ENCODE measurements at places on chromosomes 11 and 22. TPM values are rescaled to one million over a fixed set of nuclear protein-coding genes. Genes with fewer than 3 reads are reported as not detected.

KCNC1 gene
- total RNA-seq, result not detected

- H3K4me1 ChIP-seq, result peaks cover 13% of the 10 kb centered on the region
- no peaks in the 10 kb centered on the region for H3K36me3 ChIP-seq
- no peak overlapping the region for H3K4me3 ChIP-seq
- DNase-seq, result no peak
These were observed 14.7 kb upstream of the XBP1 start for GRCh38 chr22:28815111-28815510.

RAB39A gene
- 0.88 TPM for total RNA-seq

GRCh38 chr11:73171436-73172161, 29.5 kb upstream of the FCHSD2 start:
- H3K4me3 ChIP-seq, result no peak overlapping the region
- no peaks in the 10 kb centered on the region for H3K27me3 ChIP-seq
- peaks cover 23% of the 10 kb centered on the region for H3K4me1 ChIP-seq

DNA sequence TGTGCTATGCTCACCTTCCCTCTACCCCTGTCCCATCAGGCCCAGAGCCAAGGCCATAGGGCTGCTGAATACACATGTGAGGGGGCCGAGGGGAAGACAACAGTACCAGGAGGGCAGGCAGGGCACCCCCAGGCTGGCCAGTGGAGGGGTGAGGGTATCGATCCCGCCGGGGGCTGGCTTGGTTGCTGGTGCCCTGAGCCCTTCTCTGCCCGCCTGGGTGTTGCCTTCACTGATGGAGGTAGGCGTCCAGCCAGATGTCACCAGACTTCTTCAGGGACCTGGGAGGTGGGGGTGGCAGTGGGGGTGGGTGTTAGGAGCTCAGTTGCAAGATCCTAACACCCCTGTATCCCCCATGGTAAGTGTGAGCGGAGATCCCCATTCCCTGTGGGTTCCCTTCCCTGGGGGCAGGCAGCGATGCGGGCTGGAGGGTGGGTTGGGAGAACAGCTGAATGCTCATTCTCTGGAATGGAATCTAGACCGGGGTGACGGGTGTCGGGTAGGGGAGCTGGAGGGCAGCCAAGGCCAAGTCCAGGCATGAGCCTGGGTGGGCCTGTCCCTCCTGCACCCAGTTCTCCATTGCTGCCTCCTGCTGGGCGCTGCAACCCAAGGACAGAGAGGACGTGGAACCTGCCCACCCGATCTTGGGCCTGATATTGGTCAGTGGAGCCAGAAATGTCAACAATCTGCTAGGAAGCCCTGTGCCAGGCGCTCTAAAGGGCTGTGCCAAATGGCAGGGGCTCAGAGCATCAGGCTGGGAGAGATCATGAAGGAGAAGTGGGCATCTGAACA, 17.6 kb downstream of the FADS3 start:
- no peak for DNase-seq
- H3K4me3 ChIP-seq, result no peak overlapping the region
- no peaks in the 10 kb centered on the region for H3K36me3 ChIP-seq
- peaks cover 27% of the 10 kb centered on the region for H3K4me1 ChIP-seq
- no peak overlapping the region for H3K27ac ChIP-seq
- H3K27me3 ChIP-seq, result no peaks in the 10 kb centered on the region

DNA sequence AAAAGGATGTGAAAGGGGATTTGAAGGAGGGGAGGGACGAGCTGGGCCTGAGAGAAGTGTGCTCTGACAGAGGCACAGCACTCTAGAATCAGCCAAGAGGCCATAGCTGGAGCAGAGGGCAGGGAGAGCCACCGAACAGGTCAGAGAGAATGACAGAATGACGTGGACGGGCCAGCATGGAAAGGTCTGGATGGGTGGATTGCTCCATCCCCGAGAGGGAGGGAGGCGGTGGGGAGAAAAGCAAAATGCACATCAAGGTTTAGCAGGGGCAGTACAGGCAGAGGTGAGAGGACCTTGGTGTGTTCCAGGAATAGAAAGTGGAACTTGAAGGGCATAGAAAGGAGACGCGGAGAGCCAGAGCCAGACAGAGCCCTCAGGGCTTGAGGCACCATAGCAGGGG, 6.9 kb downstream of the PMM1 start:
- no peak overlapping the region for H3K4me3 ChIP-seq
- H3K27me3 ChIP-seq, result no peaks in the 10 kb centered on the region
- H3K4me1 ChIP-seq, result no peaks in the 10 kb centered on the region
- H3K36me3 ChIP-seq, result no peaks in the 10 kb centered on the region
- peak; percentile 29 for DNase-seq

DNA sequence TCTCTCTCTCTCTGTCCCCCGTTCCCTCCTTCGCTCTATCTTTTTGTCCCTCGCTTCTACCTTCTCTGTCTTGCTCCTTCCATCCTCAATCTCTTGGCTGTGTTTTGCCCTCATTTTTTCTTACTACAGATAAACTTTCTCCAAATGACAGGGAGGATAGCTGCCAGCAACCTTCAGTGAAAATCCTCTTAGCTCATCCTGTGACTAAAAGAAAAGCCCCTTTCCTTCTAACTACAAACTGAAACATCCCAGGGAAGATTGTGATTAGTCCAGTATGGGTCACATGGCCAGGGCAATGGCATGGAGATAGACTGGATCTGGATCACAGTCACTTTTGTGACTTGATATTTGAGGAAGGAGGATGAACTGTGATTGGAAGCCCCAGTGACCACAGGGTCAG, 10.4 kb downstream of the SPON1 start:
- no peak for DNase-seq
- H3K36me3 ChIP-seq, result no peaks in the 10 kb centered on the region
- peaks cover 12% of the 10 kb centered on the region for H3K4me1 ChIP-seq
- no peak overlapping the region for H3K4me3 ChIP-seq
- no peak overlapping the region for H3K27ac ChIP-seq

GRCh38 chr22:49886346-49887063, 31.7 kb downstream of the ALG12 start:
- H3K27ac ChIP-seq, result no peak overlapping the region
- no peaks in the 10 kb centered on the region for H3K4me1 ChIP-seq
- H3K27me3 ChIP-seq, result no peaks in the 10 kb centered on the region
- peaks cover 14% of the 10 kb centered on the region for H3K36me3 ChIP-seq

SCGB1C1 gene
- total RNA-seq, result not detected

DNA sequence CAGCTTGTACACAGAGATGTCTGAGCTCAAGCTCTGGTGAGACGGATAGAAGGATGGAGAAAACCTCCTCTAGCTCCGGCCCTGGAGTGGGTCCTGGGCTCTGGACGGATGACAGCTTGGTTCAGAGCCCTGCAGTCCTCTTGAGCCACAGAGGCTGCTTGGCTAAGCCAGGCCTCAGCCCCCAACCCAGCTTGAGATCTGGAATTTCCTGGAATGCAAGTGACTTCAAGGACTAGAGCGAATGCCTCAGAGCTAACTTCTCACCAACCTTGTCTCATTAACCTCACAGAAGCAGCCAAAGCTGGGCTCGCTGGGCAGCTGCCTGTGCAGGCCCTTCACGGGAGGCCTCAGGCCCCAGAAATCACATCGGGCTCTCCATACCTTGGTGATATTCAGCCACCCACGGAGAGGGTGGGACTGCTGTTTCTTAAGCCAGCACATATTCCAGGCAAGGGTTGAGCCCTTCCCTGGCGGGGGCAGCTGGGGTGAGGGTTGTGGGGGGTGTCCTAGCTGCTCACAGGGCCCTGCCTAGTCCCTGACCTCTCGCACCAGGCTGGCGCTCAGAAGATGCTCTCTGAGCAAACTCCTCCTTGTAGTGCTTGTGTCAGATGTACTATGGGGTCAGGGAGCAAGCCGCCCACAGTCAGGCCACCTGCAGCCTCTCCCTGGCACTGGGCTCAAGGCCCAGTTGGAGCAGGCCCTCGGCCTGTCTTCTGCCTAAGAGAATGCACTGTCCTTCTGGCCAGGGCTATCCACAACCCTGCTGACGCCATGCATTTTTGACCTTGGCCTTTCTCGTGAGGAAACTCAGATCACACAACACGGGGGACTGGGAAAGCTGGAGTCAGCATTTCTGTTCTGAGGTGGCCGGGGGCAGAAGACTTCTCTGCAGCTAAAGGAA, 73.6 kb upstream of the TTLL12 start:
- H3K4me3 ChIP-seq, result no peak overlapping the region
- H3K27me3 ChIP-seq, result no peaks in the 10 kb centered on the region
- no peaks in the 10 kb centered on the region for H3K36me3 ChIP-seq
- no peak overlapping the region for H3K27ac ChIP-seq
- DNase-seq, result no peak

GNG3 gene
- total RNA-seq, result 0.67 TPM

DNA sequence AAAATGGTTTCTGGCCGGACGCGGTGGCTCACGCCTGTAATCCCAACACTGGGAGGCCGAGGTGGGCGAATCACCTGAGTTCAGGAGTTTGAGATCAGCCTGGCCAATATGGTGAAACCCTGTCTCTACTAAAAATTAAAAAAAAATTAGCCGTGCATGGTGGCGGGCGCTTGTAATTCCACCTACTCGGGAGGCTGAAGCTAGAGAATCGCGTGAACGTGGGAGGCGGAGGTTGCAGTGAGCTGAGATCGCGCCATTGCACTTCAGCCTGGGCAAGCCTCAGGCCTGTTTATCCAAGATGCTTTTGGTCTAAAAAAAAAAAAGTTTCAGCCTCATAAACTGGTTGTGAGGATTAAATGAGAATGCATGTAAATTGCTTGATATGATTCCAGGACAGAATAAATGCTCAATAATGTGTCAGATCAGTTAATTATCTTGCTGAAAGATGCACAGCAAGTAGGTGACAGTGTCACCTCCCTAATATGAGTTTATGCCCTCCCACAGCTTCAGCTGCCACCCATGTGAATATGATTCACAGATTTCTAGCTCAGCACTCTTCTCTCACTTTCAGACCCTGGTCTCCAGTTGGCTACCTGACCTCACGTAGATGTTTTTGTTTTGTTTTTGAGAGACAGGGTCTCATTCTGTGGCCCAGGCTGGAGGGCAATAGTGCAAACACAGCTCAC, 1.1 kb upstream of the ALG8 start:
- H3K27ac ChIP-seq, result no peak overlapping the region
- no peaks in the 10 kb centered on the region for H3K36me3 ChIP-seq
- H3K27me3 ChIP-seq, result no peaks in the 10 kb centered on the region
- no peak for DNase-seq

DNAJB13 gene
- total RNA-seq, result 0.24 TPM

PVALB gene
- not detected for total RNA-seq

- H3K4me1 ChIP-seq, result peaks cover 15% of the 10 kb centered on the region
- H3K27ac ChIP-seq, result peak within 1 kb of the TSS; percentile 73
- H3K36me3 ChIP-seq, result no peaks in the 10 kb centered on the region
- peak within 1 kb of the TSS; percentile 49 for H3K4me3 ChIP-seq
- DNase-seq, result peak; percentile 80
These were observed at the start of gene ANO5 for GRCh38 chr11:22192642-22193347. ANO5 (plus strand) TSS chr11:22193085; CDS start chr11:22193493, 408 bp downstream.

OR52E8 gene
- 0.71 TPM for total RNA-seq

DNA sequence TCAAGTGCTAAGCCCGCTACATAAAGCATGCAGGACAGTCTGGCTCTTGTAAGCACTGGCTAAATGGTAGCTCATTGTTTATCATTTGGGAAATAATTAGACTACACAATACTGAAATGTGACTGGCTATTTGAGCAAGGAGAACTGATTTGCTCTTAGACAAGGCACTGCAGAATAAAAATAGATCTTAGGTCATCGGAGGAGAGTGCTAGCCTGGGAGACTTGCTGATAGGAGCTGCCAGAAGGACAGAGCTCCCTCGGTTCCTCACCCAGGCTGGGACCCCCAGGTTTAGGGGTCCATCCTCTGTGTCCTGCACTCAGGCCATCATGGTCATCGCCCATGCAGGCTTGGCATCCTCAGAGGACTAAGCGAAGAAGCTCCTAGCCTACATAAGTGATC, 184.4 kb upstream of the NCAM1 start:
- H3K27ac ChIP-seq, result peak overlapping the region; percentile 78
- no peaks in the 10 kb centered on the region for H3K27me3 ChIP-seq
- DNase-seq, result no peak
- peaks cover 36% of the 10 kb centered on the region for H3K4me1 ChIP-seq
- no peaks in the 10 kb centered on the region for H3K36me3 ChIP-seq

GRCh38 chr22:43980579-43980978, 25.3 kb downstream of the SAMM50 start:
- peaks cover 55% of the 10 kb centered on the region for H3K36me3 ChIP-seq
- H3K27ac ChIP-seq, result no peak overlapping the region
- no peaks in the 10 kb centered on the region for H3K4me1 ChIP-seq
- H3K4me3 ChIP-seq, result no peak overlapping the region

RAB1B gene
- 103 TPM for total RNA-seq

CD6 gene
- total RNA-seq, result 4.2 TPM

All from cardiac muscle cell (in vitro differentiated cells and primary cell).